NCI-H2171 (cell line): ENCODE measurements at places on chromosomes 13 and 19.
A peak's percentile ranks its signal among the peaks of the same experiment; 100 is the strongest.

DNA sequence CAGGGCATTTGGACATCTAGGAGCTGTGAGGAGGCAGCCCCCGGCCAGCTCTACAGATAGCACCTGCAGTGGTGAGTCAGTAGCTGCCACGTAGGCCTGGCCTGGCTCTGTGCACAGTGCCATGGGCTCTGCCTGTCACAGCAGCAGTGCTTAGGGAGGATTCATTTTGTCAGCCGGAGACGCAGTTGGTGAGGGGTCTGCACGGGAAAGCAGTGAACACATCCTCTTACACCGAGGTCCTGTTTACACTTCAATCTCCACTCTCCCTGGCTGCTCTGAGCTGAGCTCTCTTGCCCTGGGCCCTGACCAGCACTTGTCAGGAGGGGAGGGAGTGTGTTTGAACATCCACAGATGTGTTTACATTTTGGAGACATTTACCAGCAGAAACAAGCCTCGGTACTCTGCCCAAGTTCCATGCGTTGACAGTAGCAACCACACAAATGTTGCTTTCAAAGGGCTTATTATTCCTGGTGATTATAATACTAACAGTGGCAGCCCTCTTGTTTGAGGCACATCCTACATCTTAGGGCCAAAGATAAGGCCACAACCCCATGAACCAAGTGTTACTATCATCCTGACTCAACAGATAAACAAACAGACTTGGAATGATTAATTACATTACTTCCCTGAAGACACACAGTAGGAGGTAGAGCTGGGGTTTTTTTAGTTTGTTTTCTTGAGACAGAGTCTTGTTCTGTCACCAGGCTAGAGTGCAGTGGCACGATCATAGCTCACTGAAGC, 148.9 kb downstream of the USP12 start:
- DNase-seq = no peak

DNA sequence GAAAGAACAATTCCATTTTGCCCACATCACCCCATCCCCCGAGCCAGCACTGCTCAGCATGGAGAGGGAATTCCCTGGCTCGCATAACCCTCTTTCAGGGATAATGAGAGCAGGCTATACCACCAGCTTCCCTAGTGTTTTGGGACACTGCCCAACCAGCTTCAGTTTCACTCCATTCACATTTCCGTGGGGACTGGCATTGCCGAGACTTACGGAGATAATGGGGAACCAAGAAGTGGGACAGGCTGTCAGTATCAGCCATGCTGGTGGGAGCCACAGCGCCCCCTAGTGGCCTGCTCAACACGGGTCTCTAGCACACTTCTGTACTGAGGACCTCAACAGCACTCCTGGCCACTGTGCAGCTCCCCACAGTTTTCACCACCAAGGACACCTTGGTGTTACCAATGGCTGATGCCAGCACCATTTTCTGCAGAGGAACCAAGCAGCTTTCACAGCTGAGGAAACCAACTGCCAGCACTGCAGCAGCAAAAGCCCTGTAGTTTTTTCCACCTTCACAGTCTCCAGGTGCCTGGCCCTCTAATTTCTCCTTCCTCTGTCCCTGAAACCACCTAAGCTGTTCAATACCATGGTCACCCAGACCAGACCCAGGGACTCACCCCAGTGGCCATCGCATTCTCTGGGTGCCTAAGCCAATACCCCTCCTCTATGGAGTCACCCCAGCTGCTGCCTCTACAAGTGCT, 23.7 kb downstream of the SLC6A16 start:
- DNase-seq = no peak

- DNase-seq = no peak
Measured at GRCh38 chr13:98652721-98653462, 76.0 kb upstream of the STK24 start.

GRCh38 chr13:93004919-93005318, 221.7 kb upstream of the GPC6 start:
- DNase-seq = no peak

GRCh38 chr13:111187960-111188541, 72.9 kb downstream of the ARHGEF7 start:
- DNase-seq = peak; percentile 92

- DNase-seq = no peak
Measured at GRCh38 chr19:51161266-51161665, 19.2 kb downstream of the SIGLEC7 start.
